A673 (cell line): ENCODE measurements at places on chromosomes 3 and 15.

GRCh38 chr3:193168931-193169330 is 72.1 kb upstream of the PLAAT1 start:
- no peak overlapping the region for H3K27ac ChIP-seq
- H3K4me3 ChIP-seq, result no peak overlapping the region
- H3K27me3 ChIP-seq, result peaks cover 18% of the 10 kb centered on the region
- peak; percentile 78 for DNase-seq
- no peaks in the 10 kb centered on the region for H3K4me1 ChIP-seq

GRCh38 chr3:196617256-196617655 is 22.2 kb upstream of the NRROS start:
- no peak overlapping the region for H3K27ac ChIP-seq
- H3K27me3 ChIP-seq, result no peaks in the 10 kb centered on the region
- no peak overlapping the region for H3K4me3 ChIP-seq

DNA sequence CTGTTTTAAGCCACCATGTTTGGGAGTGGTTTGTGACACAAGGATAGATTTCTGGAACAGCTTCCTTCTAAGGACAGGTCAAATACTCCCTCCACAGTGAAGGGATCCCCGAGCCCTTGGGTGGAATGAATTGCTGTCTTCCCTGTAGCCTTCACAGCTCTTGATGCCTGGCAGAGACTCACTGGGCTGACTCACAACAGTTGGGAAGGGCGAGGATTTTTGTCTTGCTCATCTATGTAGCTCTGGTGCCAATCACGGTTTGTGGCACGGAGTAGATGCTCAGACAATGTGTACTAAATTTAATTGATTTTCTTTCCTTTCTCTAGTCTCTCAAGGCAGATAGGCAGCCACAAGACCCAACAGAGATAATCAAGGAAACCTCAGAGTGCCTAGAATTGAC is 27.0 kb downstream of the CRYGS start:
- no peaks in the 10 kb centered on the region for H3K4me1 ChIP-seq
- no peaks in the 10 kb centered on the region for H3K36me3 ChIP-seq
- no peak overlapping the region for H3K27ac ChIP-seq
- H3K4me3 ChIP-seq, result no peak overlapping the region
- H3K27me3 ChIP-seq, result peaks cover 3% of the 10 kb centered on the region

DNA sequence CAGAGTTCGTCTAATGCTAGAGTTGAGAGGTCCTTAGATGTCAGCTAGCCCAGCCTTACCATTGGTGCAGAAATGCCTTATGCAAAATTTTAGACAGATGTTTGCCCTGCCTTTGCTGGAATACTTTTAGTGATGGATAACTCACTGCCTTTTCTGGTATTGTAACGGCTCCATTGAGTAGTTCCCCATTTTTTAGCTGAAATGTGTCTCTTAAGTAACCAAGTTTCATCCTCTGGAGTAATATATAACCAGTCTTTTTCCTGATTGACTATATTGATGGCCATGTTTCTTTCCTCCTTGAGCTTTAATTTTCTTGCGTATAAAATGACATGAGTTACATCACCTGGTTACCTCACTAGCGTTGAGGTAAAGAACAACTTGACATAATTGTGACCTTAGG is 45.0 kb downstream of the SNRK start:
- peaks cover 3% of the 10 kb centered on the region for H3K36me3 ChIP-seq
- no peaks in the 10 kb centered on the region for H3K4me1 ChIP-seq
- no peak overlapping the region for H3K4me3 ChIP-seq
- no peak overlapping the region for H3K27ac ChIP-seq
- no peaks in the 10 kb centered on the region for H3K27me3 ChIP-seq

GRCh38 chr3:180466401-180467011 is 135.5 kb upstream of the TTC14 start:
- H3K36me3 ChIP-seq, result no peaks in the 10 kb centered on the region
- no peak overlapping the region for H3K4me3 ChIP-seq
- H3K4me1 ChIP-seq, result no peaks in the 10 kb centered on the region
- DNase-seq, result no peak
- no peaks in the 10 kb centered on the region for H3K27me3 ChIP-seq

DNA sequence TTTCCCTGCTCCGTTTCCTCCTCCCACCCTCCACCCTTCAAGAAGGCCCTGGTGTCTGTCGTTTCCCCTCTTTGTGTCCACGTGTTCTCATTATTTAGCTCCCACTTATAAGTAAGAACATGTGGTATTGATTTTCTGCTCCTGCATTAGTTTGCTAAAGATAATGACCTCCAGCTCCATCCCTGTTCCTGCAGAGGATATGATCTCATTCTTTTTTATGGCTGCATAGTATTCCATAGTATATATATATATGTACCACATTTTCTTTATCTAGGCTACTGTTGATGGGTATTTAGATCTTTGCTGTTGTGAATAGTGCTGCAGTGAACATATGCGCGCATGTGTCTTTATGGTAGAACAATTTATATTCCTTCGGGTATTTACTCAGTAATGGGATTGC is 4.8 kb downstream of the ST6GAL1 start:
- DNase-seq, result no peak
- H3K4me3 ChIP-seq, result no peak overlapping the region
- H3K4me1 ChIP-seq, result no peaks in the 10 kb centered on the region
